ENCODE measurements at places on chromosomes 1 and 21.

- DNase-seq: no peak
These were observed 193.4 kb downstream of the ATG4C start for GRCh38 chr1:62977366-62977765.

DNA sequence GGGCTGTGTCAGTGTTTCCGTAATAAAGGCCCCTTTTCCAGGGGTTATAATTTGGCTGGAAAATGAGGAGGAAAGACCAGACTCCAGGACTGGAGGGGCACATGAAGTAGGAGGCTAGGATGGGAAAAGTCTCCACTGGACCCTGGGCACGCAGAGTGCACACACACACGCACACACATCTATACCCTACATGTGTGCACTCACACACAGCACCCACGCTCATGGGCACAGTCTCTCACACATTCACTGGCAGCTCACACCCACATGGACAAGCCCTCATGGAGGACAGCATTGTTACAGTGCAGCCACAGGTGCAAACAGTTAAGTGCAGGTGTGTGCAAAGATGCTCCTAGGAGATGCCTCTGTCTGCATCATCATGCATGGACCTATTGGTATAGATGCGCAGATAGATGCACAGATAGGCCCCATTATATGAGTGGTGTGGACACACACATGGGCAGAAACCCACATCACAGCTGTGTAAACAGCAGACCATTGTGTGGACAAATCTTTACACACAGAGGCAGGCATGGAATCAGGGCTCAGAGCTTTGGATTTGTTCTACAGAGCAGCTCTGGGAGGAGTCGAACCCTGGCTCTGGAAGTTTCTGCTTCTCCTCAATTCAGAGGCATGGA lies 9.1 kb upstream of the RUNX3 start:
- DNase-seq: no peak

- no peak for DNase-seq
These were observed 29.9 kb downstream of the PIK3C2B start for GRCh38 chr1:204464701-204465100.

- no peak for DNase-seq
These were observed 3.6 kb downstream of the ERG start for GRCh38 chr21:38494703-38495102.

- DNase-seq: no peak
These were observed 3.2 kb downstream of the GSTM2 start for GRCh38 chr1:109671067-109671466.

DNA sequence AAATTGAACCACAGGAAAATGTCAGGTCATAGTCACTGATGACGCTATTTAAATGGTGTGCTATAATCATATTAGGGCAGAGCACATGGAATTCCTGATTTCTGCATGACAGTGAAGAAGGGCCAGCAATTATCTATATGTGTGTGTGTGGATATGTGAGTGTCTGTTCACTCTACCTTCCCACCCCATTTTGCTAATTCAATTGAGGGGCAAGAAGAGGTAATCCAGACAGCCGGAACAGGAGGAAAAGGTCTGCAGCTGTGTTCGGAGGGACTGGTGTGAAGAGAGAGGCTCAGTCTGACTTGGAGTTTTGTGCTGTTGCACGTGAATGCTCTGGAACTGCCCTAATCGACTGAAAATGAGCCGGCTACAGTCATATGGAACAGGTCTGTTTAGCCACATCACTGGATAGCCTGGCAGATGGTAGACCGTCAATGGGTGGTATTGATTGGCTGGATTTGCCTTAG lies 5.1 kb upstream of the ELAVL4 start:
- DNase-seq: no peak

DNA sequence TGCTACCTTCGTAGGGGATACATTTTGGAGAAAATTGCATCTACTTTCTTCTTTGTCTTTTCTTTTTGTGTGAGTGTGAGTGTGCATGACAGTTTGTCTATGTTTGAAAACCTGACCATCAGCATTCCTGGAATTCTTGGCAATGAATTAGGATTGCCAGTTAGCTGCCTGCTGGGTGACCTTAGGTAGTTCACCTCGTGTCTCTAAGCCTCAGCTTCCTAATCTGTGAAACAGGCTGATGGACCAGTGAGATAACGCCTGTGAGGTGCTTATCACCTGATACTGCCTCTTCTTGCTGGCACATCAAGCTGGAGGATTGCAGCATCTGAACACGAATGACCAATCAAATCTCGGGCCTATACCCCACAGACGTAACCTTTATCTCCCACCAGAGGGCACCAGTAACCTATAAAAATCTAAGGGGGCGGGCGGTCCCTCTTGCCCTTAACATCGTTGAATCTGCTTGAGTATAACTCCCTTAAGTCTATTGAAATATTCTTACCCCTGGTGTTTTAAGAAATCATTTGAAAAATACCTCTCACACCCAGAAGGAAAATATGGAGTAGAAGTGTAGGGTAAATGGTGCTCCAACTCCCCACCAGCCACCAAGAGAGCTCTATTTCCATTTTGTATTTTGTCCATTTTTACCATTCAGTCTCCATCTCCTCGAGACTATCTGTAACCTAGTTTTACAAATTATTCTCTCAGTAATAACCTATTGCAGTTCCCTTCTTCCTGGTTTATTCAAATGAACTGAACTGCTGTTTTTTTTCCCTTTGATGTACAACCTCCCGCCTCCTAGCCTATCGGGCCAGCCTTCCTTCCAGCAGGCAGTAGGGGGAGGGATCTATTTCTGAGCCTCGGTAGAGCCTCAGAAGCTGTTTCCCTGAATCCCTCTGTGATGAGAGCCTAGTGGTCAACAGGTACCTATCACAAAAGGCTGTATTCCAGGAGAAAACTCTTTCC lies 49.7 kb downstream of the MDM4 start:
- peak; percentile 83 for DNase-seq

GRCh38 chr1:91803847-91804545 lies 82.0 kb downstream of the TGFBR3 start:
- DNase-seq: peak; percentile 85

DNA sequence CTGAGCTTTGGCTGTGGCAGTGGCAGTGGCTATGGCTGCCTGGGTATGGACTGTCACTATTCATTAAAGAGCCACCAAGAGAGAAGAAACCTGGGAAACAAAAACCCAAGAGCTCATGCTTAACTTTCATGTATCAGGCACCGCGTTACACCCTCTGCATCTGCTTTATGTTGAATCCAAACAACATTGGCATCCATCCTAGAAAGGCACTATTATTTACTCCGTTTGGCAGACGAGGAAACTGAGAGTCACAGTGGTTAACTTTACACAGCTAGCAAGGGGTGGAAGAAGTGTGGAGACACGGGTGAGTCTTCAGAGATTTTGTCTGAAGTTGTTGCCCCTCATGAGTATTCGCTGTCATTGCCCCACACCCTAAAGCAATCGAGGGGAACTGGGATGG lies 63.8 kb downstream of the PLXNA2 start:
- no peak for DNase-seq

Data from CD4-positive, alpha-beta T cell treated with Interleukin-21 for 1 hour (primary cell).